Activated CD4-positive, alpha-beta T cell treated with anti-CD3 and anti-CD28 coated beads for 24 hours (primary cell): ENCODE measurements at places on chromosomes 6 and 20.

DNA sequence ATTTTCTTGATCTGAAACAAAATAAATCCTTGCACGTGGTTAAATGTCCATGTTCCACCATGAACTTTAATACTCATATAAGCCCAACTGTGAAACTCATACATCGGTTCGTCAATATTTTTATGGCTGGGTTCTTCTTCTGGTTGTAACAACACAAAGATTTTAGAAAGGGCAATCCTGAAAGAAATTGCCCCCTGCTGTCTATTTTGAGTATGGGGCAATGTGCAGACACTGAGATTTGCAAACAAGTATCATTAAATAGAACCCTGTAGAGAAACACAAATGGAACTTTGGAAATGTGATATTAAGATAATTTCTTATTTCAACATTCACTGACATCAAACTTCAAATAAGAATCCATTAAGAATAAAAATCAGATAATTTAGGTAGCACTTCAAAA, 80.2 kb upstream of the PHACTR1 start:
- no peak for DNase-seq

GRCh38 chr6:24680582-24680981, 13.7 kb downstream of the ACOT13 start:
- DNase-seq = no peak

- no peak for DNase-seq
Measured at GRCh38 chr6:139448051-139448649, 73.7 kb upstream of the CITED2 start.

- no peak for DNase-seq
Measured at GRCh38 chr20:57260934-57261333, 5.5 kb downstream of the BMP7 start.

GRCh38 chr6:2179950-2180349, 65.5 kb downstream of the GMDS start:
- DNase-seq = no peak
